Esophagus (tissue), 2 donors: ENCODE measurements at places on chromosomes 1 and 21. TPM values are rescaled to one million over a fixed set of nuclear protein-coding genes. Genes with fewer than 3 reads are reported as not detected.

Gene PGLYRP4
- polyA plus RNA-seq, result 3.1 TPM

Gene RYR2
- 1.2 TPM for polyA plus RNA-seq

Gene OR14K1
- polyA plus RNA-seq, result not detected

Gene IL19
- polyA plus RNA-seq, result 1.4 TPM

Gene DNAJC28
- 1.2 TPM for polyA plus RNA-seq

Gene ZNF593OS
- polyA plus RNA-seq, result 0.22 TPM

Gene MAEL
- polyA plus RNA-seq, result 0.04 TPM

Gene LRRC41
- 32.1 TPM for polyA plus RNA-seq

Gene MYCL
- polyA plus RNA-seq, result 9.5 TPM

Gene SPRR3
- 18,496 TPM for polyA plus RNA-seq

Gene LCE2B
- polyA plus RNA-seq, result not detected

Gene RAVER2
- 7.3 TPM for polyA plus RNA-seq

Gene ADGRL4
- polyA plus RNA-seq, result 1.1 TPM

Gene VASH2
- 0.24 TPM for polyA plus RNA-seq

Gene CADM3
- polyA plus RNA-seq, result 1.1 TPM

Gene PLA2G2C
- 0.07 TPM for polyA plus RNA-seq

Gene AADACL4
- polyA plus RNA-seq, result not detected

Gene SLC16A4
- 0.58 TPM for polyA plus RNA-seq

Gene SLC5A9
- 0.07 TPM for polyA plus RNA-seq

Gene NBPF4
- polyA plus RNA-seq, result 0.02 TPM

Gene RLF
- 5.6 TPM for polyA plus RNA-seq

Gene STIL
- 2.4 TPM for polyA plus RNA-seq

Gene CD52
- polyA plus RNA-seq, result 20.6 TPM

Gene CASQ2
- 2.2 TPM for polyA plus RNA-seq

Gene PAQR6
- polyA plus RNA-seq, result 3.1 TPM
